ENCODE measurements at places on chromosomes 7 and 10.
A peak's percentile ranks its signal among the peaks of the same experiment; 100 is the strongest.

DNA sequence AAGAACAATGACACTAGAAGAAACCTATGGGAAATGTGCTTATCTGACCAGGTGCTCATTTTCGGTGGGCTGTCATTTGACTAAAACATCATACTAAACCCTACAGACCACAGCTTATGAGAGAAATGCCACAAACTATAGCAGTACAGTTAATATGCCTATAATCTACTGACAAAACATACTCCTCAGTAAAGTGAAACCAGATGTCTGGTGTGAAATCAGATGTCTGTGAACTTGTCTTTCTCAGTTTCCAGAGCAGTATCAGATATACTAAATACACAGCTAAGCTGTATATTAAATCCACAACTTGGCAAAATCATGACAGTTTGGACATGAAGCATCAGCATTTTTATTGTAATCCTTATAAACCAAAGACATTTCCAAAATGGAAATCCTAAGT lies 3.3 kb downstream of the IMMP2L start:
- no peak for DNase-seq

DNA sequence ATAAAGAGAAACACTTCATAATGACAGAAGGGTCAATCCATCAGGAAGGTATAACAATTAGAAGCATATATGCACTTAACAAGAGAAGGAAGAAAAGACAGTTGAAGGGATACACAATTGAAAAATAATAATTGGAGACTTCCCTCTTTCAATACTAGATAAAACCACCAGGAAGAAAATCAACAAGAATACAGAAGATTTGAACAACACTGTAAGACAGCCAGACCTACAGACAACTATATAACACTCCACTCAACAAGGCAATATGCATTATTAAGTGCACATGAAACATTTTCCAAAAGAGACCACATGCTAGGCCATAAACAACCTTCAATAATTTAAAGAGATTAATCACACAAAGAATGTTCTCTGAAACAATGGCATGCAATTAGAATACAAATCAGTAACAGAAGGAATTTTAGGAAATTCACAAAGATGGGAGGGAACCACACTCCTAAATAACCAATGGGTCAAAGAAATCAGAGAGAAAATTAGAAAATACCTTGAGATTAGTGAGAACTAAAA lies 35.1 kb downstream of the ZNF438 start:
- no peak for DNase-seq

DNA sequence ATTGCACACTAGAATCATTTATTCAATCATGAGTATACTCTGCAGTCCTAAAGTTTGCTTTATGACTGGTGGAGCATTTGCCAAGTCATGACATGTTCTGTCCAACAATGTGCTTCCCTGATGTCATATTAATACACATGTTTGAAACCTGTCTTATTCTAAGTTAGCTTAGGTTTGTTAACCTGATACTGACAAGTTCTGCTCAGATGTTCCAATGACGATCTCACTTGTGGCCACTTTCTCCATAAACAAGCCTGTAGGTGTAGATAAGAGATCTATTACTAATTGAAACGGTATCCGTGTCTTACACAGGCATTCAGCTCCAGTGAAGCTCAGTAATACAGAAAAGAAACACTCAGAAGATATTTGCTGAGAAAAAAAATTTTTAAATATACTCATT lies 64.9 kb downstream of the GPR37 start:
- no peak for DNase-seq

DNA sequence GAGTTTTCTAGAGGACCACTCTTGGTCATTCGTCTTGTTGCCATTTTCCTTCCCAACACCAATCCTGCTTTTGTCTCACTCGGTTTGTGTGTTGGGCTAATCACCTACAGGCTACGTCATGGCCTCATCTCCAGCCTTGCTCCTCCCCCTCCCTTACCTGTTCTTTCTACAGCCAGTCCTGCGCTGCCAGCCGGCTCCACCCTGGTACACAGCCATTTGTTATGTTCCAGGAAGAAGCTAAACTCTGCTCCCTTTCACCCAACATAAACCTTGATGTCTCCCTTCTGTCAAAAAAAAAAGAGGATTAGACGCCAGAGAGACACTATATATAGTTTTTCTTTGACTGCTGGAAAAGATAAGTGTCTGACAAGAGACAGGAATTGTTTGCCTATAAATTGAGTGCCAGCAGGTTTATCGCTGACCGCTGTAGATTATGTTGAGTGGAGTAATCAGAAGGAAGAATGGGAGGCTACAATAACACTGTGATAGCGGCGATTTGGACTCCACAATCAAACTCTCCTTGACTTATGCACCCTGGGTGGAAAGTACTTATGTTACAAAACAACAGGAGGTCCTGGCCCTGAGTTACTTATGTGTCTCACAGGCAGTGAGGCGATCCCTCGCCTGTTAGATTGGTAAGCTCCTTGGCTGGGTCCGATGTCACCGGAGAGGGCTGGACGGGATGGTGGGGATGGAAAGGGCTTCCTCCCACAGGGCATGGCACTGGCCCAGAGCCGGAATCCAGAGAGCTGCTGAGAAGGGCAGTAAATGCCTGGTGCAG lies 171.3 kb upstream of the BMPER start:
- DNase-seq = no peak

GRCh38 chr10:86017841-86018734 lies 348.5 kb downstream of the GRID1 start:
- DNase-seq = no peak

GRCh38 chr10:102414749-102415148 lies 3.8 kb downstream of the PSD start:
- DNase-seq = no peak

DNA sequence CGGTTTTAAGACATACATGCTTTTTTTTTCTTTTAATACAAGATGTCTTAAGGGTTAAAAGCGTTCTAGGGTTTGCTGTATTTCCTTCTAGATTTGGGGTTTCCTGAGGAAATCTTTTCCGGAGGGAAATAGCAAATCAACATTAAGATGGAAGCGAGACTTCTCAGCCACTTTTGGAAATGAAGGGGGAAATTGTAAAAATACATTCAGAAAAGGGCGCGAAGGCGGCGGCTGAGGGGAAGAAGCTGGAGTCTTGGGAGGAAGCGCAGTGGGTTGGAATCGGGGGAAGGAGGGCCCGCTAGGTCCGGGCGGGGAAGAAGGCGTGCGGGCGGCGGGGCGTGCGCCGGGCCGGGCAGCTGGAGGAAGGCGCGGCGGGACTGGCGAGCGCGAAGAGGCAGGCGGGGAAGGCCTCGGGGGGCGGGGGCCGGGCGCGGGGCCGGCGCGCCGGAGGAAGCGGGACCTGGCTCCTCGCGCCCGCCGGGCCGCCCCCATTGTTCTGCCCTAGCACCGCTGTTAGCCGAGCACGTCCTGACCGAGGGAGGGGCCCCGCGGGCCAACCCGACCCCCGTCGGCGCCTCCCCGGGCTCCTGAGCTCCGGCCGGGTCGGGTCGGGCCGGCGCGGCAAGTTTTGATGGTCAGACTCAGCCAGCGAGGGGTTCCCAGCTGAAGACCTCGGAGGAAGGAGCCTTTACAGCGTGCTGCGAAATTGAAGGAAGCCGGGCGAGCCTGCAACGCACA lies 1.5 kb upstream of the SKIDA1 start:
- peak; percentile 31 for DNase-seq

GRCh38 chr7:15783987-15784693 lies 97.7 kb upstream of the MEOX2 start:
- DNase-seq = no peak

DNA sequence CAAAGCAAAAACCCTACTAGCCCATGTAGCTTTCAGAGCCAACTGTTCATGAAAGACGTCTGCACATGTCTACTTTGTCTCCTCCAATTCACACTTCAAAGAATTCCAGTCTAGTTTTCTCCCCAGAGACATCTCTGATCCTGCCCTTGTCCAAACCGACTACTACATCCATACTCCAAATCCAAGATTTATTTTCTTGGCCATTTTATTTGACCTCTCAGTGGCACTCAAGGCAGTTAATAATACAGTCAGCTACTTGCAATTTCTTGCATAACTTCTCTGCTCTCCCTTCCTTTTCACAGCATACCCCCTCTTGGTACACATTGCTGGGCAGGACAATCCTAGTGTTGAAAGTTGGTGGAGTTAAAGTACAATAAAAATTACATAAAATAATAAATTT lies 170.9 kb upstream of the INHBA start:
- no peak for DNase-seq

DNA sequence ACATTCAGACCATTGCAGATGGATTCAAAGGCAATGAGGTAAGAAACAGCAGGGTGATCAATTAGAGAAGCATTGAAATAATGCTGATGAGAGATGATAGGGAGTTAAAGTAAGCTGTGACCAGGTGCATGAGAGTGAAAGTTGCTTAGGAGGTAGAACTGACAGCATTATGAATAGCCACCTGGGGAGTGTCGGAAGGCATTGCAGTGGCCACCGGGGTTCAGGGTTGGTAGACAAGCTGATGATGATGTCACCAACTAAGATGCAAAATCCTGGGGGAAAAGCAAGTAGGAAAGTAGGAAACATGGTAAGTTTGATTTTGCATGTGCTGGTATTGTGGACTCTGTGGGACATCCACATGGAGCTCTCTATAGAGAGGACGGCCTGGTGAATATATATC lies 211.9 kb upstream of the ETV1 start:
- no peak for DNase-seq

DNA sequence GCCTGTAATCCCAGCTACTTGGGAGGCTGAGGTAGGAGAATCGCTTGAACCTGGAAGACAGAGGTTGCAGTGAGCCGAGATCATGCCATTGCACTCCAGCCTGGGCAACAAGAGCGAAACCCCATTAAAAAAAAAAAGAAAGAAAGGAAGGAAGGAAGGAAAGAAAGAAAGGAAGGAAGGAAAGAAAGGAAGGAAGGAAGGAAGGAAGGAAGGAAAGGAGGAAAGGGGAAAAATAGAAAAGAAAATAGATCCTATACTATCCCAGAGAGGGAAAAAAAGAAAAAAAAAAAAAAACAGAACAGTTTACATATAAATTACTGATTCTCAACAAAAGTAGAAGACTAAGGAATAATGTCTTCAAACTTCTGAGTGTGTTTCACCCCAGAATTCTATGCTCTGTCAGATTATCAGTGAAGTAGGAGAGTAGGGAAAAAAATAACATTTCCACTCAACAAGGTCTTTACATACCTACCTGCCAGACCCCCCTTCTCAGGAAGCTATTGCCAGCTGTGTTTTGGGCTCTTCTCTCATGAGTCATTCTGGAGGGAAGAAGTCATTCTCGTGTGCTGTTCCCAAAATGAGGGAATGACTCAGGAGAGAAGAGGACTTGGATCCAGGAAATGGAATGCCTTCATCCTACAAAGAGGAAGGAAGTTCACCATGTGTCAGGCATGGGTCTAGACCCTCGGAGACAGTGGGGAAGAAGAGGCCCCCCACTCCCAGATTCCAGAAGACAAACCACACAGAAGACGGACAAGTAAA lies 20.9 kb downstream of the RGS10 start:
- no peak for DNase-seq

- peak; percentile 70 for DNase-seq
These were observed 30.6 kb downstream of the TLX1 start for GRCh38 chr10:101161494-101162299.

- no peak for DNase-seq
These were observed 3.6 kb upstream of the HOXA11 start for GRCh38 chr7:27188386-27189294.

DNA sequence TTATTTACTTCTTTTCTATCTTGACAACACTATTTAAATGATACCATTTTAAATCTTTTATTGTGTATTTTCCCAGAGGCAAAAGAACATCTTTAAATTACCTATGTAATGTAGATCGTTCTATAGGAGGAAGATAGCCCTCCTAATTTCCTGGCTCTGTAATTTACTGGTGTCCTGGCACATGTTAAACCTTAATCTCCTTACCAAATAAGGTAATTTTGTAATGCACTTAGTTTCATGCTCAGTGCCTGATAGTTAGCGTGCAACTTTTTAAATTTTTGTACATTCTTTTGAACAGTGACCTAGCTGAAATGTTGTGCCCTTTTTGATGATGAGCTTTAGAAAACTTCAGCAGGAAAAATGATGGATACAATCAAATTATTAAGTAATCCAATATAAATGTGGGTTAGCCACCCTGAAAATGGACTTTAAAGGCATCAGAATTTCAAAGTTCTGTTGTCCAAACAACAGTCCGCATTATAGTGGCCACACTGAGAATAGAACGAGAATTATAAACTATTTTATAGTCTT lies 81.4 kb downstream of the ABCB5 start:
- DNase-seq = no peak

DNA sequence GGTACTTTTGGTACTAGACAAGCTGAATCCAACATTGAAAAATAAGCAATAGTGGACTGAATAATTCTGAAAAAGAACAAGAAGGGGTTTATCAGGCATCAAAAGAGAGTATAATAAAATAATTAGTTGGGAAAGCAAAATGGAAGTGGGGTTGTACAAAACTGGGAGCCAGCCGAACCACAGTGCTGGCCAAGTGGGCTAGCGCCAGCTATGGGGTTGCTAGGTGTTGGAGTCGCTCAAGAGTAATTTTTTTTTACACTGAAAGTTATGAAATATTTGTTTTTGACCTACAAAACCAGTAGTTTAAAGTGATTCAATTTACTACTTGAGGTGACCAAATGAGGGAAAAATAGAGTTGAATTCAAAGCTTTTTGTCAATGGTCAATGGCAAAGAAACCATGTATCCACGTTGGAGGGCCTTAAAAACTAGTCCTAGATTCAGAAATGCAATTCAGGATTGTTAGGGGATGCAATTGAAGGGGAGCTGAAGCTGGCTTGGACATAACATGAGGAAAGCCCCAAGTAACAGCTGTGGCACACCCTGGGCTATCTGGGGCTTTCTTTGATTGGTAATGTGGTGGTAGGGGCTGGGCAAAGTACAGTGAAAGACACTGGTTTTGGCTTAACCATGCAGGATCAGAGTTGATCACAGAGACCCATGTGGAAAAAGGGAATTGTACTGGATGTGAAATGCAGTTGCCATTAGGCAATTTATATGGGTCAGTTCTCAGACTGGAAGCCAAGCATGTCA lies 28.3 kb upstream of the MSMB start:
- DNase-seq = no peak

Measured in activated CD8-positive, alpha-beta memory T cell treated with anti-CD3 and anti-CD28 coated beads, Interleukin-2, amount 50 U/mL, for 4 hours (primary cell).